ENCODE measurements at places on chromosomes 4 and X.

DNA sequence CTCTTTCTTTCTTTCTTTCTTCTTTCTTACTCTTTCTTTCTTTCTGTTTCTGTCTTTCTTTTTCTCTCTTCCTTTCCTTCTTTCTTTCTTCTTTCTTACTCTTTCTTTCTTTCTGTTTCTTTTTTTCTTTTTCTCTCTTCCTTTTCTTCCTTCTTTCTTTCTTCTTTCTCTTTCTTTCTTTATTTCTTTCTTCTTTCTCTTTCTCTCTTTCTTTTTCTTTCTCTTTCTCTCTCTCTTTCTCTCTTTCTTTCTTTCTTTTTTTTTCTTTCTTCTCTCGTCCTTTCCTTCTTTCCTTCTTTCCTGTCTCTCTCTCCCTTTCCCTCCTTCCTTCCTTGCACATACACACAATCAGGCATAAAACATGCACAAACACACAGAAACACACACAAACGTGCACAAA, 79.3 kb upstream of the SHOX start:
- DNase-seq: no peak

DNA sequence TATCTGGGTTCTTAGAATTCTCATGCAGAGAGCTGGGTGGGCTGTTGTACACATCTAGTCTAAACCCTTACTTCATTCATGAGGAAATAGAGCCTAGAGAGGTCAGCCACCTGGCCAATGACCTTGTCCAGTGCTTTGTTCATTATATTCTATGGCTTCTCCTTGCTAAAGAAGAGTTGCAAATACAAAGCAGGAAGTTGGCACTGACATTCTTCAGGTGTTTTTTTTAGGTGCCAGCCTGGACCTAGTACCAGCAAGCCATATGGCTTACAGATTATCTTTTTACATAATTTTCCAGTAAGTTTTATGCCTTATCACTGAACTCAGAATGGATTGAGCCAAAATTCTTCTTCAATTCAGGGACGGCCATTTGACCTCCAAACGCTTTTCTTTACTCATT, 54.7 kb upstream of the PGM2 start:
- no peak for DNase-seq

DNA sequence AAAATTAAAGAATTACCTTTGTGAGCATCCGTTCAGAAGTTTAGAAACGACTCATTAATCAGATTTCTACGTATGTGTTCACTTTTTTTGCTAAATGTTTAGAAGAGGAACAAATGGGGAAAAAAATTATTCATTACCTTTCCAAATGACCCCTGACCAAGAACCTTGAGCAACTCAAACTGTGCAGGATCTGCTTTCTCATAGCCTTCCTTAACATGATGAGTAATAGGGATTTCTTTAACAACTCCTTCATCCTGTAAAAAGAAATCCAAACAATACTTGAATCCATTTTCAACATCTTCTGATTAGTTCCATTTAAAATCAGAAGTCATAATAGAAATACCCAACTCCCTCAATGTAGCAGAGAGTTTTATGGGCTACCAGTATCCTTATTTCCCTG, 32.1 kb downstream of the RPS6KA6 start:
- DNase-seq: peak; percentile 4

- DNase-seq: no peak
Measured at GRCh38 chrX:19410259-19410658, 66.5 kb downstream of the PDHA1 start.

DNA sequence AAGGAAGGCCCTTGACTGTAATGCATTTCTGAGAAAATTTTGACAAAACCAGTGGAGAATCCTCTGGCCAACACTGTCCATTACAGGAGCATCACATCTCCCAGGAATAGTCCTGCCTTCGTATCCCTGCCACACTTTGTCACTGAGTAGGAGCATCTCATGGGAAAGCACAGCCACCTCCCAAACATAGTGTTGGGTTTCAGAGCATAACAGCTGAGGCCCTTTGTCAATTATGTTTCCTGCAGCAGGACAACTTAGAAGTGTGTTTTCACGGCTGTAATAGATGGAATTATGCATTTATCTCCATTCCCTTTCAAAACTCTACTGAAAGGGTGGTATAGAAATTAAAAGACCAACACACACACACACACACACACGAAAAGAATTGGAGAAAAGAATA, 91.1 kb upstream of the SMAD1 start:
- no peak for DNase-seq

DNA sequence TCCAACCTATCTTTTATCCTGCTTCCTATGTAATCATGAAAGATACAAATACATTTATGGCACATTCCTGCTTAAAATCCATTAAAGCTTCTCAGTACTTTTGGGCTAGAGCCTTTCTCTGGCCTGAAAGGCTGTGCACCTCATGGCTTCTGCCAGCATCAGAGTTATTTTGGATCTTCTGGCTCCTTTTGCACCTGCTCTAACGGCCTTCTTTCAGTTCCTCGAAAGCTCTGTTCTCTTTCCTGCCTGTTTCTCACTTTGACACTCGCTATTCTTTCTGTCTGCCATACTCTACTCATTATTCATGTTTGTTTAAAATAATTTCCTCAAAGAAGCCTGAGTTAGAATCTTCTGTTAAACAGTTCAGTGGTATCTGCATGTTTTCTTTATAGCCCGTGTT, 86.0 kb downstream of the LRP2BP start:
- no peak for DNase-seq

- DNase-seq: no peak
Measured at GRCh38 chrX:118418811-118419251, 72.9 kb downstream of the WDR44 start.

DNA sequence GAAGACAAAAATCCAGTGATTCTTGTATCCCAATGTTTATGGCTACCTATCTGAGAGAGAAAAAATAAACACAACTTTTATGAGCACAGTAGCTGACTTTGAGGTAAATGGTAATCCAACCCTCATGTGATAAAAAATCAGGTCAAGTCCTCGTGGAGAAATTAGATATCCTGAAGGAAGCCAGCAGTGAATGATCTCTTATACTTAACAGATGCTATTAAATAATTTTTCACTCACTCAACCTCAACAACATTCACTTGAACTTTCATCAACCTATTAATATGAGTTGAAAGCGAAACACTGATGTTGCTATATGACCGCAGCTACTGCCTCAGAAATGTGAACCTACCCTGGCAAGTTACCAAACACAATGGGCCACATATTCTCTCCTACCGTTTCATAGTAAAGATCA, 105.4 kb downstream of the GPC3 start:
- DNase-seq: no peak

DNA sequence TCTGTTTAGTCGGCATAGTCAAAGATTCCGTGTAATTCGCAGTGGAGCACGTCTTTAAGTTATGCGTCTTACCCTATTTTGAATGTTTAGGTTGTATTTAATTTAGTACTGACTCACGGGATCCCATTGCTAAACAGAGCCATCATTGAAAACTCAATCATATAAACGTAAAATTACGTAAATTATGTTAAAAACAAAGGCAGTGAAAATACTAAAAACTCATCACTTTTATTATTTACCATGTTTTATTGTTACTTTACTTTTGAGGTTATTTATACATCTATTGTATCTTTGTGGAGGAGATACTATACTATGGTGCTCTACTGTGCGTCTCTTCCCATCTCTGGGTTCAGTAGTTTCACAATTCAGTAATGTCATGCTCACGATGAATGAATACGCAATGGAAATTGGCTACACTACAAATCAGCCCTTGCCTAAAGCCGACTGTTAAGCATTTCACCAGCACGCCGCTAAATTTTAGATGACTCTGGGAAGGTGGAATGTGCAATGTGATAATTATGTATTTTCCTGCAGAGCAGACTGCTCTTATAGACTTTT, 944 bp downstream of the FUNDC2 start:
- no peak for DNase-seq

DNA sequence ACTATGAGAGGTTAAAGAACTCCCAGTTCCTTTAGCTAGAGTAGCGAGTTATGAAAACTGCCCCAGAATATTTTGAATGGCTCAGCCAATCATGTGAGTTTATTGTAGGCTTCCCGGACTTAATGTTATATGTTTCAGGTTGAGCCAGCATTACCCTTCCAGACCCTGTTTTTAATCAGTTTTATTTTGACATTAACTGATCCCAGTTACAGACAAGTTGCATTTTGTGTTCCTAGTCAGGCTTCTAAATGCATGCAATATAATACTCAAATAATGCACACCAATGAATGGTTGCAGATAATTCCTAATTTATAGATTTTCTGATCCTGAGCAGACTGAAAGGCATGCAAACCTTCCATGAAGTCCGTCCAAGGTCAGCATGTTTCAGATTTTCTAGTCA, 57.8 kb downstream of the EDNRA start:
- DNase-seq: no peak

Data from epithelial cell of proximal tubule (primary cell).